Neural crest cell (in vitro differentiated cells): ENCODE measurements at places on chromosomes 5 and 9.

GRCh38 chr9:16987026-16987425 lies 116.6 kb upstream of the BNC2 start:
- no peak for DNase-seq

DNA sequence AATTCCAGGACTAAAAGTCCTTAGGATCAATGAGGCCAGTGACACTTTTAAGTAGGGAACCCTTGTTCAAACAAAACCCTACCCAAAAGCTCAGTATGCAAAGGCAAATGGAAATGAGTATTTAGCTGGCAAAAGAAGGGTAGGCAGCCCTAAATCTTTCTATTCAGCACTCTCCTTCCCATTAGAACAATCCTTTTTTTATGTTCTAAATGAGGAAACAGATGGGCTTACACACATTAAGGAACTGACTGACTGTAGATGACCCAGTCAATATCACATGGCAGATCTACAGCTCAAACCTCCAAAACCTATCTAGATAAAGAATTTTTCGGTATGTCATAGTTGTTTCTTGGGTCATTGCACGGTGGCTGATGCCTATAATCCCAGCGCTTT lies 7.2 kb downstream of the CSNK1A1 start:
- DNase-seq: no peak

- DNase-seq: no peak
Observed at GRCh38 chr5:180350711-180351465, 2.2 kb downstream of the GFPT2 start.

GRCh38 chr5:109374625-109375024 lies 35.1 kb downstream of the PJA2 start:
- DNase-seq: no peak

DNA sequence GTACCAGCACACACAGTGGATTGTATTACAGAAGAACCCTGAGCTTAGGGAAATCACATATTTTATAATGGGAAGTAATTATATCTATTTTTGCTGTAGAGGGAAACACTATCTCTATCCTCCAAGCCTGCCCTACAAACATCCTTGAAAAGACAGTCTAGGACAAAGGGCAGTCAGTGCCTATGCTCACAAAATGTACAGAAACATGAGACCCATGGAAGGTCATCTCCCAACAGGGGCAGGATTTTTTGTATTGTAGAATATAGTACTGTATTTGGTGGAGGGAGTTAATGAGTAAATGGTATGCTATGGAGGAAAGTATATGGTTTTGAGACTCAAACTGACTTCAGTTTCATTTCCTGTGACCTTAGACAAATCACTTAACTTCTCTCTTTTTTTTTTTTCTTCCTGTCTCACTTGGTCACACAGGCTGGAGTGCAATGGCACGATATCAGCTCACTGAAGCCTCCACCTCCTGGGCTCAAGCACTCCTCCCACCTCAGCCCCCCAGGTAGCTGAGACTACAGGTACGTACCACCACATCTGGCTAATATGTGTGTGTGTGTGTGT lies 5.8 kb upstream of the RAB14 start:
- no peak for DNase-seq

DNA sequence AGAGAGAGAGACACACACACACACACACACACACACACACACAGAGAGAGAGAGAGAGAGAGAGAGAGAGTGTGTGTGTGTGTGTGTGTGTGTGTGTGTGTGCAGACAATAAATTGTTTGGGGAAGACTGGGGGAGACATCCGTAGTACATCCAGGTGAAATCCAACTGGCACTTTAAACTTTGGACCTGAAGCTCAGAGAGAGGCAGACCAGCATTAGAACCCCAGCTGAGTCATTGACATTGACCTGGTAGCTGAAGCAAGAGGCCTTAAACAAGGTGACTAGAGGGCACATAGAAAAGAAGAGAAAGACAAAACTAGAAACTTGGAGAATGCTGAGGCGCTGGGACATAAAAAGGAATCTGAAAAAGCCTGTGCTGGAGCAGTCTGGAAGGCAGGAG lies 251.5 kb downstream of the CRB2 start:
- no peak for DNase-seq

GRCh38 chr5:61261136-61261535 lies 70.9 kb upstream of the ZSWIM6 start:
- DNase-seq: no peak

DNA sequence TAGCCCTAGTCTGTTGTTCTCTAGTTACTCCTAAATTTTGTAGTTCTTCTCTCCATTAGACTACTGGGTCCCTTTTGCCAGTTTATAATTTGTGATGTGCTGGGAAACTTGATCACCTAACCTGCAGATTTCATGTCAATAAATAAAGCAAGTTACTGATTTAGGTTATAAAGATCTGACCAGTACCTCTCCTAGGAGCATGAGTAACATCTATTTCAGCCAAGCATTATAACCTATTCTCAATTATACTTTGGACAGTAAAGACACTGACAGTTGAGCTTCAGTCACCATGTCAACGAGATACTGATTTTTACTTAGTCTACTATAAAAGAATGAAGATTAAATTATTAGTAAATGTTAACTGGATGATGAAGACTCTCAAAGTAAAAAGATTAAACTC lies 36.7 kb downstream of the CSNK1A1 start:
- no peak for DNase-seq

GRCh38 chr9:129757045-129757444 lies 4.2 kb upstream of the PTGES start:
- DNase-seq: no peak

GRCh38 chr5:133244242-133244641 lies 192.4 kb downstream of the HSPA4 start:
- DNase-seq: no peak

GRCh38 chr5:98927242-98927988 lies 1.4 kb downstream of the CHD1 start:
- DNase-seq: no peak
